Ammon's horn (tissue), 1 donor: ENCODE measurements at places on chromosomes 7 and 10.

GRCh38 chr7:906776-907157 lies 30.4 kb downstream of the GET4 start:
- no peak for DNase-seq

DNA sequence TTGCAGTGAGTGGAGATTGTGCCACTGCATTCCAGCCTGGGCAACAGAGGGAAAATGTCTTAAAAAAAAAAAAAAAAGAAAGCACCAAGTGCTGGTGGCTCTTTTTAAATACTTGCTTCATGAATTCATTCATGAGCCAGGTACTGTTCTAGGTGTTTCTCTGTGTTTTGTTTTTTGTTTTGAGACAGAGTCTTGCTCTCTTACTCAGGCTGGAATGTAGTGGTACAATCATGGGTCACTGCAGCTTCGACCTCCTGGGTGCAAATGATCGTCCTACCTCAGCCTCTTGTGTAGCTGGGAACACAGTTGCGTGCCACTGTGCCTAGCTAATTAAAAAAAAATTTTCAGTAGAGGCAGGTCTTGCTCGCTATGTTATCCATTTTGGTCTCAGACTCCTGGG lies 5.3 kb downstream of the STOX1 start:
- DNase-seq: no peak

DNA sequence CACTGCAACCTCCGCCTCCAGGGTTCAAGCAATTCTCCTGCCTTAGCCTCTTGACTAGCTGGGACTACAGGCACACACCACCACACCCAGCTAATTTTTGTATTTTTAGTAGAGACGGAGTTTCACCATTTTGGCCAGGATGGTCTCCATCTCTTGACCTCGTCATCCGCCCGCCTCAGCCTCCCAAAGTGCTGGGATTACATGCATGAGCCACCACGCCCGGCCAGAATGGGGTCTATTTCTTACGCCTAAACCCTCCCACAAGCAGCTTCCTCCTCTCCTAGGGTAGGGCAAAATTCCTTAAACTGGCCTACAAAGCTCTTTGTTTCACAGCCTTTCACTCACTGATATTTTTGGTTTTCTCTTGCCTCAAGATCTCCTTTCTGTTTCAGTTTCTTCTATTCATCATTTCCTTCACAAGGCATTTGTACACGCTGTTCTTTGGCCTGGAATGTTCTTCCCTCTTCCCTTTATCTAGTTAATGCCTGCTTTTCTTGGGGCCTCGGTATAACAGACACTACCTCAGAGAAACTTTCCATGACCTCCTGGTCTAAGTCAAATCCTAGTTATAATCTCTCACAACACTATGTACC lies 6.7 kb downstream of the CPEB3 start:
- DNase-seq: peak; percentile 54

DNA sequence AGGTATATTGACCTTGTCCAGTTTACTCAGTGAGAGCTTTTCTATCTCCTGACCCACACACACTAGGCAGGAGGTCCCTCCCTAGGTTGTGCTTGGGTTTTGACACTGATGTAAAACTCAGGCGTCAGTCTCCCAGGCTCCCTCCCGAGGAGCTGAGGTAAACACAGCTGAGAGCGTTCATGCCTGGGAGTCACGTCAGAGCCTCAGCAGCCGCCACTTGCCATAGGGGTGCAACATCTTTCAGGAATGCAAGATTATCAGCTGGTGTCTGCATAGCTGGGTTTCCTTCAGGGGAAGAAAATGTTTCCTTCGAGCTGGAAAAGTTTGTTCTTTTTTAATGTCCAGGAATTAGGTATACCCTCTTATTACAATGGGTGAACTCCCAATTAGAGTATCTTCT lies 70.6 kb downstream of the FGFR2 start:
- DNase-seq: no peak

- DNase-seq: no peak
Measured at GRCh38 chr7:137243741-137244140, 99.8 kb downstream of the PTN start.

GRCh38 chr7:93448176-93448575 lies 126.3 kb downstream of the CALCR start:
- no peak for DNase-seq

DNA sequence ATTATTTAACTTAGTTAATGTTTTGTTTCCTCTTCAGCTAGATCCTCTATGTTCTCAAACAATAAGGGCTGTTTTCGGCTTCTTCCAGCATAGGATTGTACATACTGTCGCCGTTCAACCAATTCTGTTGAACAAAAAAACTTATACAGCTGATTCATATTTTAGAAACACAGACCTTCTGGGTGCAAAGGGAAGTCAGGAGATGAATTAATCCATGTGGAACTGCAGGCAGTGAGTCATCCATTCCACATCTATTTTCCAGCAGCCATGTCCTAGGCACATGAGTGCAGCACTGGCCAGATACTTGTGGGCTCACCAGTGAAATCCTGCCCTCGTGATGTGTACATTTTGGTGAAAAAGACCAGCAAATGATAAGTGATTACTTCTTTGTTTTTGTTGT lies 163.2 kb downstream of the JAZF1 start:
- no peak for DNase-seq

GRCh38 chr7:47762207-47762606 lies 180.3 kb upstream of the TNS3 start:
- no peak for DNase-seq

DNA sequence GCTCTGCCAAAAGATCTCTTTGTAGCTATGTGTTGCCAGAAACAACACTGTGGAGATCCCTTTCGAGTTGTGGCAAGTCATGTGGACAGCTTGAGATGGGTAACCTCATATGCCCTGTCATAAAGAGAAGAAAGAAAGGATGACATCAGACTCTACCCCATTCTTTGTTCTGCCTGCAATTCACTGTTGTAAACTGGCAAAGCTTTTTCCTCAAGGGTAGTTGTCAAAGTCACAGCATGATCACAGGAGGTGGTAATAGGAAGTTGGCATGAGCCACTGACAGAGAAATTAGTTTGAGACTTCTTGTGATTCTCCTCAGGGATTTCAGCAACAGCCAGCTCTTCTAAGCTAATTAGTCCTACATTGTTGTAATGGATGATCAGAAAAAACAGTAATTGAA lies 19.4 kb upstream of the MINDY3 start:
- DNase-seq: peak; percentile 21

DNA sequence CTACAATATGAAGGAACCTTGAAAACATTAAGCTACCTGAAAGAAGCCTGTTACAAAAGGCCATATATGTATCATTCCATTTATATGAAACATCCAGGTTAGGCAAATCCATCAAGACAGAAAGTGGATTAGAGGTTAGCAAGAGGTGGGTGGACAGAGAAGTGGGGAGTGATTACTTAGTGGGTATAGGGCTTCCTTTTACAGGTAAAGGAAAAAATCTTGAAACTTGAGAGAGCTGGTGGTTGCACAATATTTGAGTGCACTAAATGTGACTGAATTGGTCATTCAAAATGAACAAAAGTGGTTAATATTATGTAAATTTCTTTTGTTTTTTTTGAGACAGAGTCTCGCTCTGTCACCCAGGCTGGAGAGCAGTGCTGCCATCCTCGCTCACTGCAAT lies 119.4 kb upstream of the KIF5B start:
- no peak for DNase-seq

DNA sequence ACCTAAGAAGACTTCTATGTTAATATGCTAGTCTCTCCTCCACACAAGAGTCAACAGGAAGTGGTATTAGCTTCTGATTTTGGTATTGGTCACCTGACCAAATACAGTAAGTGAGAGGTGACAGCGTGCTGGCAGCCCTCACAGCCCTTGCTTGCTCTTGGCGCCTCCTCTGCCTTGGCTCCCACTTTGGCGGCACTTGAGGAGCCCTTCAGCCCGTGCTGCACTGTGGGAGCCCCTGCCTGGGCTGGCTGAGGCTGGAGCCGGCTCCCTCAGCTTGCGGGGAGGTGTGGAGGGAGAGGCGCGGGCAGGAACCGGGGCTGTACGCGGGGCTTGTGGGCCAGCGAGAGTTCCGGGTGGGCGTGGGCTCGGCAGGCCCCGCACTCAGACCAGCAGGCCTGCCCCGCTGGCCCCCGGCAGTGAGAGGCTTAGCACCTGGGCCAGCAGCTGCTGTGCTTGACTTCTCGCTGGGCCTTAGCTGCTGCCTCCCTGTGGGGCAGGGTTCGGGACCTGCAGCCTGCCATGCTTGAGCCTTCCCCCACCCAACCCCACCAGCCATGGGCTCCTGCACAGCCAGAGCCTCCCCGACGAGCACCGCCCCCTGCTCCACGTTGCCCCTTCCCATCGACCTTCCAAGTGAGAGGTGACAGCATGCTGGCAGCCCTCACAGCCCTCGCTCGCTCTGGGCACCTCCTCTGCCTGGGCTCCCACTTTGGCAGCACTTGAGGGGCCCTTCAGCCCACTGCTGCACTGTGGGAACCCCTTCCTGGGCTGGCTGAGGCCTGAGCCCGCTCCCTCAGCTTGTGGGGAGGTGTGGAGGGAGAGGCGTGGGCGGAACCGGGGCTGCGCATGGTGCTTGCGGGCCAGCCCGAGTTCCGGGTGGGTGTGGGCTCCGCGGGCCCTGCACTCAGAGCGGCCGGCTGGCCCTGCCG lies 4.2 kb upstream of the ACSL5 start:
- DNase-seq: no peak

DNA sequence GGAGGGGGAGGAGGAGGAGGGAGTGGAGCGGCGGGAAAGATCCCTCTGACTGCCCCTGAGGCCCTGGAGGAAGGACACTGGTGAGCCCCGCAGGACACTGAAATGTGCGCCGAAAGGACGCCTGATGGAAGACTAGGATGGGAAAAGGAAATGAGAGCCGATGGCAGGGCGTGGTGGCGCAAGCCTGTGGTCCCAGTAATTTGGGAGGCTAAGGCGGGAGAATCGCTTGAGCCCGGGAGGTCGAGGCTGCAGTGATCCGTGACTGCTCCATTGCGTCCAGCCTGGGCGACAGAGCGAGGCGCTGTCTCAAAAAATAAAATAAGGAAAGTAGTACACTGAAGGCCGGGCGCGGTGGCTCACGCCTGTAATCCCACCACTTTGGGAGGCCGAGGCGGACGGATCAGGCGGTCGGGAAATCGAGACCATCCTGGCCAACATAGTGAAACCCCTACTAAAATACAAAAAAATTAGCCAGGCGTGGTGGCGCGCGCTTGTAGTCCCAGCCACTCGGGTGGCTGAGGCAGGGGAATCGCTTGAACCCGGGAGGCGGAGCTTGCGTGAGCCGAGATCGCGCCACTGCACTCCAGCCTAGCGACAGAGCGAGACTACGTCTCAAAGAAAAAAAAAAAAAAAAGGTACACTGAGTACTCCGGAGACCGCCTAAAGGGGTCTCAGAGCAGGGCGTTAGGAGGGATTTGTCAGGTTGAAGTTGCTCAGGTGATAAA lies 561 bp upstream of the HNRNPF start:
- peak; percentile 23 for DNase-seq

GRCh38 chr7:26334166-26334859 lies 42.7 kb downstream of the SNX10 start:
- no peak for DNase-seq

GRCh38 chr7:8625612-8626011 lies 192.2 kb downstream of the NXPH1 start:
- DNase-seq: no peak

- no peak for DNase-seq
Measured at GRCh38 chr7:80725181-80725611, 86.8 kb downstream of the CD36 start.

DNA sequence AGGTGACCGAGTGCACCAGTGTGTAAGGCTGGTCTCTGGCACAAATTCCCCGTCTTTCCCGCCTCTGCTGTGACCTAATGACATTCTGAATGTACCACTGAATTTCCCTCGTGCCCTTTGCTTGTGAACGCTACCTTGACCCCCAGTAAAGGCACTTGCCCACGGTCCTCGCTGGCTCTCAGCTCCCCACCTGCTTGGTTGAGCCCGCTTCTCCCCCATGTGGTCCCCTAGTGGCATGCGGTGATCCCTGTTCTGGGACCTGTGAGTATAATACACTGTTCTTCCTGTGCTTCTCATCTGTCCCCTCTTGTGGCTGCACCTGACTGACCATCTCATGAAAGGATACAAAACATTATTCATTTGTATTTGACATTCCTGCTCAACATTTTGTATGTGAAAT lies 495.7 kb downstream of the INHBA start:
- DNase-seq: no peak

DNA sequence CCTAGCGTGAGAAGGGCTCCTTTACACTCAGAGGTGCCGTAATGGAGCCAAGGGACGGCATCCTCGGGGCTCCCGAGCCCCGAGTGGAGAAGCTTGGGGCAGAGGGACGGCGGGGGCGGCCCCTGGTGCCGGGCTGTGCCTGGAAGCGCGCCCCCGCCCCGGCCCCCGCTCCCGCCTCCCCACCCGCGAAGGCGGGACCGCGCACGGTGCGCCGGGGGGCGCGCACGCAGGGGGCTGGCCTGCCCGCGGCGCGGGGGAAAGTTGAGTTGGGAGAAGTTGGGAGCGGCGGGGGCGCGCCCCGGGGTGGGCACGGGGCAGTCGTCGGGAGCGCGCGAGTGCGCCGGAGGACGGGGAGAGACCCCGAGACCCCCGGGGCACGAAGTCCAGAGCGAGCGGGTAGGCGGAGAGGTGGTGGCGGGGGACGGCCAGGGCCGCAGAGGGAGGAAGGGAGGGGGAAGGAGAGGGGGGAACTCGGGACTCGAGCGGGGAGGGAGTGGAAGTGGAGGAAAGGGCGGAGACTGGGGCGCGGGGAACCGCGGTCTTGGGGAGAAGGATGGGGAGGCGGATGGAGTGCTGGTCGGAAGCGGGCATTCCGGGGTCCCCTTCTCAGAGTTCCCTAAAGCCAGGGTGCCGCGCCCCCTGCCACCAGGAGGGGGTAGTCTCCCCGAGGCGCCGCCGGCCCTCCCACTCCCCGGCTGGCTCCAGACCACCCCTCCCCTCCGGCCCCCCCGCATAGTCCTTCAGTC lies at the start of gene SLC4A2:
TSS of gene SLC4A2 (plus strand) at position 223 of the 746 bp plus-strand sequence. CDS start 2,399 bp downstream, outside the sequence.
- peak; percentile 85 for DNase-seq

GRCh38 chr7:8296362-8296659 lies 34.3 kb upstream of the ICA1 start:
- DNase-seq: no peak

- DNase-seq: no peak
Measured at GRCh38 chr7:15341817-15342216, 220.0 kb downstream of the AGMO start.

GRCh38 chr10:8670461-8670860 lies 616.0 kb downstream of the GATA3 start:
- no peak for DNase-seq

- peak; percentile 61 for DNase-seq
Measured at GRCh38 chr10:71333129-71333887, 14.2 kb downstream of the SLC29A3 start.

GRCh38 chr10:61016007-61016406 lies 72.0 kb upstream of the RHOBTB1 start:
- no peak for DNase-seq

DNA sequence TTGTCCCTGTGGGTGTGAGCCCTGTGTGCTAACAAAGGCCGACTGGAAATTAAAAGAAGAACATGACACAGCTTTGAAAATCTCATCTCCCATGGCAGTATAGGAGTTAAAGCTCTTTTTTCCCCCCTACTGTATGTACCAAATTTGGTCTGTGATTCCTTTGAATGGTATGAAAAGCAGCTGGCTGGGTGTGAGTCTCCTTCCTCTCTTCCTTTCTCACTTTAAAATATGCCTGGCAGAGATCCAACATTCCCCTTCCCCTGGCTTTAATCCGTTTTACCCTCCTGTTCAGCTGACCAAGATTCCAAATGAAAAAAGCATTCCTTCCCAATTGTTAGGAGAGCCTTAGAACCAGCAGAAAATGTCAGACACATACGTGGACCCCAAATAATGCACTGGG lies 225.0 kb upstream of the CELF2 start:
- DNase-seq: no peak
